ENCODE measurements at places on chromosomes 12 and 14. TPM values are rescaled to one million over a fixed set of nuclear protein-coding genes. Genes with fewer than 3 reads are reported as not detected.

GRCh38 chr12:82972624-82973023 lies 285.9 kb downstream of the TMTC2 start:
- no peak for DNase-seq

MMP17 gene
- 5.0 TPM for total RNA-seq

- DNase-seq: peak; percentile 32
Measured at GRCh38 chr12:121005346-121005815, 10.9 kb downstream of the C12orf43 start.

DNA sequence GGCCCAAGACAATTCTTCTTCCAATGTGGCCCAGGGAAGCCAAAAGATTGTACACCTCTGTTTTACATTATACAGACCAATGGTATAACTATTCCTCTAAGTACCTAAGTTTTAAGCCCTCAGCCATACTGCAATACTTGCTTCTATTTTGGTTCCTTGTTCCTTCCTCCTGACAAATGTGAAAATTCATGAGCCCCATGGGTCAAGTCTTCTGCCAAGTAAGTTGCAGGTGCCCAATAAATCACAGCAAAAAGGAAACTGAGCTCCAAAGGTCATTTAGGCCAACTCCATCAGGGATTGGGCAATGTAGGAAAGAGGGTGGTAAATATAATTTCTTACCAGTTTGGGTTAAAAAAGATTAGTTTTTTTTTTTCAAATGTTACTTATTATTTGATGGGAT lies 57.7 kb upstream of the NPFF start:
- no peak for DNase-seq

DNA sequence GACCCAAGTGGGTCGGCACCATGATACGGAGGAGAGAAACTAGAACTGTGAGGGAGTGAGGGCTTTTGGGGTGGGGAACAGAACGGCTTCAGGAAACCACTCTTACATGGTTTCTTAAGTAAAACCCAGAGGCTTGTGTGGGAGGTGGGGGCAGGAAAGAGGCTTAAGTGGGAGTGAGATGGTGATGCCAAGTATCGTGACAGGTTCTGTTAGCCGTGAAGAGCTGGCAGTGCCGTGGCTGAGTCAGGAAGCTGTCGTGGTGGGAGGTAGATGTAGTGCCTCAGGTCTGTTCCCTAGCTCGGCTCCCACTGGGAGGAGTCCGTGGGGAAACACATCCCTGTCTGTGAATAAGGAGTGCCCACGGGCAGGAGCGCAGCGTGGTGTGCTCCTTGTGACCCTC lies 185.8 kb upstream of the FKBP4 start:
- DNase-seq: no peak
